ENCODE measurements at places on chromosomes 6 and 20. TPM values are rescaled to one million over a fixed set of nuclear protein-coding genes. Genes with fewer than 3 reads are reported as not detected.
A peak's percentile ranks its signal among the peaks of the same experiment; 100 is the strongest.

GRCh38 chr6:55882718-55883569 is 7.6 kb upstream of the BMP5 start:
- peak; percentile 85 for DNase-seq

GRCh38 chr6:74657011-74657410 is 548.8 kb downstream of the COL12A1 start:
- DNase-seq = no peak

DNA sequence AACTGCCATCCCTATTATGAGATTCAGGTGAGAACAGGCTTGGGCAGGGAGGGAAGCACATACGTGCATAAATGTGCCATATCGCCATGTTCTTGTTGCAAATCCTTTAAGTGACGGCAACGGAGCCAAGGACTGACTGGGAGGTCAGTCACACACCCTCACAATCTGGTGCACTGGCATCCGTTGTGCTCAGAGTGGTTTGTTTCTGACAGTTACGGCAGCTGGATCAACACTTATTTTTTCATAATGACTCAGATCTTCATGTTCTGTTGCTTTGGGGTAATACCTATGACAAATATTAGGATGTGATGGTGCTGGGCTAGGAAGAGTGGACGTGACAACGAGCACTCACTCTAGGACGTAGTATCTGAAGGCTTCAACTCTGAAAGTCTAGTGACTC is 56.2 kb upstream of the PREP start:
- no peak for DNase-seq

GRCh38 chr6:147837540-147837939 is 329.1 kb downstream of the SAMD5 start:
- DNase-seq = no peak

GRCh38 chr20:8299921-8300320 is 167.9 kb downstream of the PLCB1 start:
- DNase-seq = no peak

GRCh38 chr6:144681334-144681733 is 396.2 kb downstream of the UTRN start:
- no peak for DNase-seq

DNA sequence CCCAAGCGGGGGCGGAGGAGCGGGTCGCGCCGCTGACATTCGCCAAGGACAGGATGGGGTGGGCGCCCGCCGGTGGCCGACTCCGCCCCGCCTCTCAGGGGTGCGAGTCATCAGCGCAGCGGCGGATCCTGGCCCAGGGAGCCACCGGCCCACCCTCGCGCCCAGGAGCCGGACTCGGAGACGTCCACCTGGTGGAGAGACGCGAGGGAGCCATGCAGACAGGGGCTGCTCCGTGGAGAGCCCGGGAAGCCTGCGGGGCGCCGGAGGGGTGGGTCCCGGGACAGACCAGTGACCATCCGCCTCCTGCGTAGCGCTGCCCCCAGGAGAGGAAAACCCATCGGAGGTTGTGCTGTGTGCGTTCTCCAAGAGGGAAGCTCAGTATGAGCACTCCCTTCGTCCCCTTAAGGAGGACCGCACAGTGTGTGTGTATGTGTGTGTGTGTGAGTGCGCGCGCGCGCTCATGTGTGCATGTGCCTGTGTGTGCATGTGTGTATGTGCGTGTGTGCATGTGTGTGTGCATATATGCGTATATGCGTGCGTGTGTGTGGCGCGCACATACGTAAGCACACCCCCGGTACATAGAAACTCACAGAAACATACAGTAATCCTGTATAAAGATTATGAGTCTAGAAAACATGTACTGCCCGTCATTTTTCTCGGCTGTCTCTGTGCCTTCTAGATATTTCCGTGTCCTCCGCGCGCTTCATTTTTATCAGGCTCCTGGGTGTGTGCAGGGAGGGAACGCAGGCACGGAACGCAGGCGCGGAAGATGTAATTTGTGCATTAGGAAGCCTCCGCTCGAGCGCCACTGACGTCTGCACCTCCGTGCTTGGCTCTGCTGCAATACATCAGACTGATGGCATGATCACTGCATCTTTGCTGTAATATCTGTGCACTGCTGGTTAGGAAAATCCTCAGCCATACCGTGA is 158.9 kb downstream of the TBXT start:
- DNase-seq = peak; percentile 81

- no peak for DNase-seq
Observed at GRCh38 chr6:33742837-33743236, 3.9 kb downstream of the IP6K3 start.

- DNase-seq = no peak
Observed at GRCh38 chr6:113017353-113017752, 670.2 kb downstream of the RFPL4B start.

- no peak for DNase-seq
Observed at GRCh38 chr20:20489054-20489453, 121.2 kb downstream of the INSM1 start.

DNA sequence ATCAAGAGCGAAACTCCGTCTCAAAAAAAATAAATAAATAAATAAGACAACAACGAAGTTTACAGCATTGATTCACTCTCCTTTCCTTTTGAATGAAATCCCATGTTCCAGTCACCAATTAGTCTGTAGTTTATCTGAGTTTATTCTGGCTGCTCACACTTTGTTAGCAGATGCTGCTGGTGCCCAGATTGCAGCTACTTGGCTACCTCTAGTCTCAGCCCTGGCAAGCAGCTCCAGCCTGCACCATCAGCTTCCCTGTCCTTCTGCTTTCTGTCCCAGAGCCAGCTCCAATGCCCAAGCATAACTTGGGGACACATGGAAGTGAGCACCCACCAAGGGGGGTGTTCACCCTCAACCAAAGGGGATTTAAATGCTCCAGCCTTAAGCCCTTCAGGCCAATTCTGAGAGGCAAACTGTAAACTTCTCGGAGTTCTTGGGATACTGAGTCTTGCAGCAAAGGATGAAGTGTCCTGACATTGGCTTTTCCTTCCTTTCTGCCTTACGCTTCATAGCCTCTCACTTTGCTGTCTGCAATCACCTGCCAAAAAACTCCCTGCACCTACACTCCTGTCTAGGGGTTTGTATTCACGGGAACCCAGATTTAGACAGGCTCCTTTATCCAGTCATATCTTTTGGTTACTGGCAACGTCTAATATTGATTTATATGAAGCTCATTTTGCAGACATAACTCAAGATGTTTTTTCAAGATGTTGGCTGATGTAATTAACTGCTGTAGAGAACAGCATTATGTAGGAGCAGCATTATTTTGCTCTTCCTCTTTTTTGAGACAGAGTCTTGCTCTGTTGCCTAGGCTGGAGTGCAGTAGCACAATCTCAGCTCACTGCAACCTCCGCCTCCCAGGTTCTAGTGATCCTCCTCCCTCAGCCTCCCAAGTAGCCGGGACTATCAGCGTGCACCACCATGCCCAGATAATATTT is 9.8 kb upstream of the TASP1 start:
- DNase-seq = no peak

GRCh38 chr20:59482351-59483187 is 121.8 kb upstream of the PHACTR3 start:
- DNase-seq = no peak

- peak; percentile 40 for DNase-seq
Observed at GRCh38 chr20:9015984-9016324, 52.9 kb upstream of the PLCB4 start.

- no peak for DNase-seq
Observed at GRCh38 chr6:7911345-7911725, 747 bp upstream of the TXNDC5 start.

DNA sequence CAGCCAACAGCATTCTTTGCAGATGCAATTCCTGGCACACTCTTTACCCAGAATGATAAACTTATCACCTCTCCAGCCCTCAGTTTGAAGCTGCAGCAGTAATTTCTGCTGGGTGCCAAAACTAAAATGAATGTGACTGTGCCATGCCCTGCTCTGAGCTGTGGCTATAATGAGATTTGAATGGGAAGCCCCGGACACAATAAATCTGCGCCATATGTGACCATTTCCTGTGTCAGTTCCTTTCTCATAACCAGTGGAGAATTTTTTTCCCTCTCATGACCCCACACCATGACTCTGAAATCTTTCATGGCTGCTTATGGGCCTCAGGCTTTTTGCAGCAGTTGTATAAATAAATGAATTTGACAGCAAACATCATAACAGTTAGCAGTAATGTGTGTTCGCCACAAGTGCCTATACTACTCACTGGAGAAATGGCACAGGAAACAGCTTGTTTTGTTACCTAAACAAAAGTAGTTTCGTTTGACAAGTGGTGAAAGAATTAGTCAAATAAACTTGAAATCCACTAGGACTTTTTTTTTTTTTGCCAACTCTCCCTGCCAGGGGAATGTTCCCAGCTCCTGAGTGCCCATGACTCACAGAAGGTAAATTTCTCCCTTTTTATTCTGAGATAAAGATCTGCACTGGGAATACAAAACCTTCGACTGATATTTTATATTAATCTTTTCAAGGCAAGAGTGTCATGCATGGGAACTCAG is 408.4 kb downstream of the PKHD1 start:
- no peak for DNase-seq

DNA sequence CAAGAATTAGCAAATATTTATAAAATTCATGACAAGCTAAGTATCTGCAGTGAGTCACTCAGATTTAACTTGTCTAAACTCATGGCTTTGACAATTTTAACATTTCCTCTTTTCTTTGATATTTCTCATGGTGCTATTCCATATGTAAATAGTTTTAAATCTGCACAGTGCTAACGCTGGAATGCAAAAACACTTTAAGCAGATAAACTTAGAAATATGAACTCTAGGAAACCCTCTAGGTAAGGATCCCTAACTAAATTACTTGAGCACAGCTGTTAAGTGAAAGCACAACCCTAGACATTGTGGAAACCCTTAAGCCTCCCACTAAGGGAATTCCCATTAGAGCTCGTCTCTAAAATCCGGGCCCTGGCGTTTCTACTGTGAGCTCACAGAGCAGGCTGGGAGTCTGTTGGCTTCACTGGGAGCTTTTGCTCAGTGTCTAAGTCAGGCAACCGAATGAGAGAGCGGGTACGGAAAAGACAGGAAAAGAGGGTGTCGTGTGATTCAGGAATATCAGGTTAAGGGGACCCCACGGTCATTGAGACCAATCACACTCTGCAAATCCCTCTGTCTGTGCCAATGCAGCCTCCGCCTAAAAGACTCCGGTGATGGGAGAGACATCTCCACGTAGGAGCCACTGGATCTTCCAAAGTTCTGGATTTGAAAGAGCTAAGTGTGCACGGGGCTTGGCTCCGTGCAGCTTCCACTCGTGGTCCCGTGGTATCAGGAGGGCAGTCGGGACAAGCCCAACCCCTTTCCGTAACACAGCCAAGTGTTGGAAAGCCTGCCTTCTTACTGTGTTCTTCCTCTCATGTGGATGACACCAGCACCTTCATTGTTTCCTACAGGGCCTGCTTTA is 112.3 kb upstream of the RPS6KA2 start:
- DNase-seq = peak; percentile 64

GRCh38 chr6:138404666-138405337 is 779 bp downstream of the HEBP2 start:
- DNase-seq = peak; percentile 16

DNA sequence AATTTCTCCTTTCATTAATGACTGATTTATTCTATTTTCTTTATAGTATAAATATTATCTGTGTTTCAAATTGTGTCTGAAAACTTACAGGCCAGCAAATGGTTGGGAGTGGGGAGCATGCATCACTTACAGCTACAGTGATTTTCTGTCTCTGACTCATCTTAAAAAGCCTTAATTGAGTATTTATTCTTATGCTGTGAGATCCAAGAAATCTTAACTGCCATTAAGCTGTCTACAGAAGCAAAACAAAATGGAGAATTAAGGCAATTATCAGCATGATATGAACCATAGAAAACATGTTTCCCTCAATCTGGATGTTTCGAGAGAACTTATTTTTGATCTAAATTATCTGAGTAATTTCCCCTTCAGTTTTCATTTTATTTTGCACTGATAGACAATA is 831.2 kb downstream of the KIF16B start:
- DNase-seq = no peak

- no peak for DNase-seq
Observed at GRCh38 chr20:62625921-62626547, 16.3 kb upstream of the SLCO4A1 start.

DNA sequence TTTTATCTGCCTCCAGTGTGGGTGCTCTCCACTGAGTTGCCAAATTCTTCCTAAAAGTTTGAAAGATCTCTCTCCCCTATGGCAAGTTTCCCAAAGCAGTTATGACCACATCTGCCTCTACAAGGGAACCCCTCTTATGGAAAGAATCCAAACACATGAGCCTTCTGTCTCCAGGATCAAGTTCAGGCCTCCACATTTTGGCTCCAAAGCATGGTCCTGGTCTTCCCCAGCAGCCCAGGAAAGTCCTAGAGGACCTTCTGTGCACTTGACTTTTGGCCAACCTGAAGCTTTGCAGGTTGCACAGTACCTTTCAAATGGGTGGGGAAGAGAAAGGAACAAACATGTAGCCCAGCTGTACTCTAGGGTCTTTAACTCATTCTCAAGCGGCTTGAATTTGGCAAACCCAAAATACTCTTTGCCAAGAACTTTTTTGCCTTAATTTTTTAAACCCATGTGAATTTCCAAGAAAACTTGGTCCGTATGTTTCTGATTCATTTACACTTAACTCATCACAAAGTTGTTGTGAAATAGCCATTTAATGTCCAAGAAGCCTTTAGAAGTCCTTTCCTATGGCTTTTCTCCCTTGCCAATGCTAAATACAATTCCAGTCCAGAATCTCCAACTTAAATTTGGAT is 240.1 kb upstream of the TBX18 start:
- no peak for DNase-seq

- no peak for DNase-seq
Observed at GRCh38 chr6:101477436-101477835, 83.9 kb downstream of the GRIK2 start.

GRCh38 chr6:141641406-141641805 is 491.3 kb upstream of the GJE1 start:
- DNase-seq = no peak

GRCh38 chr20:59857966-59858365 is 75.5 kb downstream of the SYCP2 start:
- DNase-seq = no peak

GRCh38 chr6:15441215-15441868 is 195.5 kb downstream of the JARID2 start:
- DNase-seq = peak; percentile 79

DNA sequence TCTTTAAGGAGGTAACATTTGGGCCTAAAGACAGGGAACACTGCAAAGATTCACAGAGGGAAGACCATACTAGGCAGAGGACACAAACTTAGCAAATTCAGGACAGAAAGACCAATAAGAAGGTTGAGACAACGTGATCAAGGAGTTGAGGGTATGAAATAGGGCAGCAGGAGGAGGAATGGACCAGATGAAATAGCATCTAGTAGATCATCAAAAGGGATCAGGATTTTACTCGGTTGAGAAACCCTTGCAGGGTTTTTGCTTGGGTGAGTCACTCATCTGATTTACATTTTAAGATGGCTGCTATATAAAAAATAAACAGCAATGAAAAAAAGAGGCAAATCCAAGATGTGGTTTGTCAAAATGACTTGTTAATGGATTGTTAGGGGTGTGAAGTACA is 4.7 kb downstream of the BCLAF1 start:
- DNase-seq = peak; percentile 68

SPEF1 gene
- under 0.01 TPM for total RNA-seq

SLC17A2 gene
- total RNA-seq = not detected

SAPCD1 gene
- 1.3 TPM for total RNA-seq

IL17A gene
- total RNA-seq = not detected

LPA gene
- not detected for total RNA-seq

ADGRF1 gene
- under 0.01 TPM for total RNA-seq

OR2H1 gene
- total RNA-seq = not detected

ACTL10 gene
- 1.7 TPM for total RNA-seq

KHDC1L gene
- total RNA-seq = 0.43 TPM
